Nasal cavity respiratory epithelium epithelial cell of viscerocranial mucosa (primary cell): ENCODE measurements at places on chromosomes 3 and 15. TPM values are rescaled to one million over a fixed set of nuclear protein-coding genes. Genes with fewer than 3 reads are reported as not detected.

Gene GOLGA8J
- total RNA-seq = not detected in 2 replicates

Gene CPEB1
- total RNA-seq = 0.07 TPM in 1 of 2 replicates, not detected in the other

Gene REC114
- not detected in 2 replicates for total RNA-seq

Gene DNASE1L3
- total RNA-seq = 0.34 and 11.7 TPM in 2 replicates

Gene HRH1
- total RNA-seq = 5.1 and 7.7 TPM in 2 replicates
